ENCODE measurements at places on chromosomes 16 and 17. TPM values are rescaled to one million over a fixed set of nuclear protein-coding genes. Genes with fewer than 3 reads are reported as not detected.

Gene GPR179
- not detected for total RNA-seq

Gene HS3ST2
- total RNA-seq, result not detected

Gene RGS9
- 0.84 TPM for total RNA-seq

Gene CRISPLD2
- 75.3 TPM for total RNA-seq

Gene GSDMA
- total RNA-seq, result not detected

Gene NOG
- 0.30 TPM for total RNA-seq

Gene RRAD
- total RNA-seq, result 7.6 TPM

Gene PRDM7
- not detected for total RNA-seq

Gene SEC14L5
- total RNA-seq, result 0.17 TPM

Gene KCNAB3
- total RNA-seq, result 1.2 TPM

Gene DNAJC7
- total RNA-seq, result 49.8 TPM

Gene VAT1
- total RNA-seq, result 189 TPM

Gene HSPB9
- total RNA-seq, result not detected

Gene WFIKKN2
- total RNA-seq, result not detected

Gene EFCAB13
- total RNA-seq, result 3.4 TPM

Gene KRTAP4-9
- not detected for total RNA-seq

Gene OR1D2
- total RNA-seq, result not detected

Gene LPO
- total RNA-seq, result not detected

Gene COX6A2
- not detected for total RNA-seq

Gene IL21R
- total RNA-seq, result 16.1 TPM

Gene PNMT
- total RNA-seq, result not detected

Gene WRAP53
- 22.7 TPM for total RNA-seq

Gene MYLK3
- total RNA-seq, result under 0.01 TPM

Gene TBC1D3K
- not detected for total RNA-seq

Gene ABI3
- 2.2 TPM for total RNA-seq

Gene CIBAR2
- total RNA-seq, result not detected

Gene RNF135
- total RNA-seq, result 15.1 TPM

Gene TEKT3
- total RNA-seq, result not detected

Gene SLC38A8
- total RNA-seq, result not detected

Gene CLEC18A
- total RNA-seq, result not detected

Gene CHST5
- under 0.01 TPM for total RNA-seq

Gene NPIPA5
- 2.1 TPM for total RNA-seq

Gene GLIS2
- 3.3 TPM for total RNA-seq

Gene ADCY9
- 14.3 TPM for total RNA-seq

Gene MYH13
- under 0.01 TPM for total RNA-seq

Gene MYADML2
- not detected for total RNA-seq

Gene ITGAX
- under 0.01 TPM for total RNA-seq

Gene TNP2
- total RNA-seq, result not detected

Gene HOXB3
- 45.0 TPM for total RNA-seq

Gene NT5M
- total RNA-seq, result 2.5 TPM

Gene GAST
- total RNA-seq, result not detected

Gene GFOD2
- 11.0 TPM for total RNA-seq

Gene OTOP2
- not detected for total RNA-seq

Gene NGFR
- under 0.01 TPM for total RNA-seq

Gene CD300A
- not detected for total RNA-seq

Gene PMP22
- total RNA-seq, result 43.0 TPM

Gene ALOX15
- not detected for total RNA-seq

Gene KRTAP4-1
- total RNA-seq, result not detected

Gene LGALS9B
- total RNA-seq, result not detected

Gene CDRT4
- not detected for total RNA-seq

Gene FOXK2
- 36.7 TPM for total RNA-seq
